Activated CD4-positive, alpha-beta memory T cell treated with anti-CD3 and anti-CD28 coated beads, Interleukin-2, amount 10 ng/mL, durations not matched to agents 7 days and 5 days (primary cell): ENCODE measurements at places on chromosomes 4 and X. TPM values are rescaled to one million over a fixed set of nuclear protein-coding genes. Genes with fewer than 3 reads are reported as not detected.

GPAT3 gene
- 27.2 TPM for total RNA-seq

IBSP gene
- total RNA-seq = not detected

CCKAR gene
- not detected for total RNA-seq

IGFBP7 gene
- total RNA-seq = not detected

GABRG1 gene
- not detected for total RNA-seq

TLR6 gene
- total RNA-seq = 3.9 TPM

SORBS2 gene
- total RNA-seq = not detected

CHIC1 gene
- 6.5 TPM for total RNA-seq

CXCL3 gene
- not detected for total RNA-seq

SPATA4 gene
- total RNA-seq = not detected

SLC16A2 gene
- 0.05 TPM for total RNA-seq

ZAR1 gene
- total RNA-seq = not detected

SLC2A9 gene
- 0.55 TPM for total RNA-seq

DGKK gene
- total RNA-seq = not detected

NKX6-1 gene
- not detected for total RNA-seq

AMELX gene
- not detected for total RNA-seq

TLR10 gene
- total RNA-seq = 0.53 TPM

DMD gene
- 1.4 TPM for total RNA-seq

CFAP299 gene
- not detected for total RNA-seq

EDA gene
- 5.4 TPM for total RNA-seq

CXCL6 gene
- not detected for total RNA-seq

DRP2 gene
- 0.78 TPM for total RNA-seq

EDNRA gene
- total RNA-seq = not detected

C4orf33 gene
- total RNA-seq = 26.2 TPM

BEX1 gene
- not detected for total RNA-seq

FAM133A gene
- total RNA-seq = not detected

BEND2 gene
- not detected for total RNA-seq

CSAG1 gene
- total RNA-seq = not detected

COL4A5 gene
- total RNA-seq = not detected

EVC2 gene
- 2.2 TPM for total RNA-seq

KLHL5 gene
- 36.6 TPM for total RNA-seq

STPG2 gene
- total RNA-seq = not detected

ZNF157 gene
- 0.18 TPM for total RNA-seq

ALAS2 gene
- not detected for total RNA-seq

BTK gene
- total RNA-seq = not detected

MAGEB2 gene
- not detected for total RNA-seq

ITIH6 gene
- not detected for total RNA-seq

PIM2 gene
- 359 TPM for total RNA-seq

GLRB gene
- total RNA-seq = not detected

ODAM gene
- total RNA-seq = not detected

ADAM29 gene
- total RNA-seq = not detected

ADGRG4 gene
- total RNA-seq = not detected

ABCG2 gene
- total RNA-seq = 1.2 TPM

HEPH gene
- not detected for total RNA-seq

HGFAC gene
- not detected for total RNA-seq

GYPB gene
- total RNA-seq = not detected

FHIP1A gene
- 0.05 TPM for total RNA-seq

SLC38A5 gene
- 82.4 TPM for total RNA-seq

NEUROG2 gene
- total RNA-seq = not detected

HTT-AS gene
- total RNA-seq = not detected

PDE5A gene
- 0.81 TPM for total RNA-seq
